Iris pigment epithelial cell (primary cell): ENCODE measurements at places on chromosomes 12 and 14.
A peak's percentile ranks its signal among the peaks of the same experiment; 100 is the strongest.

GRCh38 chr12:42119085-42119633 is 25.5 kb downstream of the GXYLT1 start:
- peak; percentile 95 for DNase-seq

- DNase-seq: peak; percentile 87
Observed at GRCh38 chr12:11580125-11580751, 69.2 kb upstream of the ETV6 start.

- peak; percentile 35 for DNase-seq
Observed at GRCh38 chr12:92408072-92408900, 262.6 kb upstream of the BTG1 start.

DNA sequence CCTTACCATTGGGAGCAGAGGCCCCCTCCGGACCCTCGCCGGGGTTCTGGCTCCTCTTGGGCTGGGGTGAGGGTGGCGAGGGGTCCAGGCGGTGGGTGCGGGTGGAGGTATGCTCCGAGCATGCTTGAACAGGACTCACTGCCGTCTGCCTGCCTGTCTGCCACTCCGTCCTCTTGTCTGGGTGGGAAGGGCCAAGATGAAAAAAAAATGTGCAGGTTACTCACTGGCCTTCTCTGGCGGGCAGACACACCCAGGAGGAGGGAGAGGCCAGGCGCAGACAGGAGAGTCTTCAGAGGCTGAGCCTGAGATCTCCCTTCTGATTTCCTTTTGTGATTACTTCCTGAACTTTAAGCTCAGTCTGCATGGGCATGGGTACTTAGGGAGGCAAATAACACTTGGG is 76.1 kb downstream of the STON2 start:
- DNase-seq: no peak

GRCh38 chr12:120142231-120142877 is 25.8 kb upstream of the RAB35 start:
- DNase-seq: peak; percentile 74

- DNase-seq: no peak
Observed at GRCh38 chr14:23137192-23137812, 18.2 kb upstream of the CEBPE start.
